ENCODE measurements at places on chromosomes 13 and 19.
A peak's percentile ranks its signal among the peaks of the same experiment; 100 is the strongest.

DNA sequence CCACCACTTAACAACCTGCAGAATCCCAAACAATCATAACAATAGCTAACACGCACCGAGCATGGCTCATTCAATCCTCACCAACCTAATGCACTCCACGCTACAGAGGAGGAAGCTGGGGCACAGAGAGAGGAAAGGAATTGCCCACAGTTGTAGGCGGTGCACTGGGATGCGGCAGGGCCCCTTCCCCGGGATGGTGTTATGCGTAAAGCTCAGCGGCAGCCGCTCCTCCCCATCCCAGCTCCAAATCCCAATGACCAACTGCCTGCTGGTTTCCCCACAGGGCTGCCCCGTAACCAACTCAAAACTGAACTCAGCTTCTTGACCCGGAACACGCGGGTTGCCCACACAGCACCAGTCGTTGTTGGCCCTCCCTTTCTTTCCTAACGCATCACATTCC is 42.2 kb downstream of the SERP2 start:
- DNase-seq: no peak

- DNase-seq: no peak
Observed at GRCh38 chr13:22880741-22881720, 299.7 kb upstream of the SGCG start.

- DNase-seq: no peak
Observed at GRCh38 chr19:8557642-8558238, 19.5 kb downstream of the MYO1F start.

DNA sequence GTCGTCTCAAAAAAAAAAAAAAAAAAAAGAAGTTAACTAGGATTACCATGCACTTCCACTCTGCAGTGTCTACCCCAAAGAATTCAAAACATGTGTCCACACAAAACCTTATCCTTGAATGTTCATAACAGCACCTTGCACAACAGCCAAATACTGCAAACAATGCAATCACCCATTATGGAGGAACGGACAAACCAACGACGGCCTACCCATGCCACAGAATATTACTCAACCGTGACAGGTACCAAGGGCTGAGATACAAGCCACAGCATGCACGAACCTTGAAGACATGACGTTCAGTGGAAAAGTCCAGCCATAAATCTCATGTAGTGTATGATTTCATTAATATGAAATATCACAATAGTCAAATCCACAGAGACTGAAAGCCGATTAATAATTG is 3.0 kb upstream of the SHISA7 start:
- DNase-seq: no peak

- peak; percentile 7 for DNase-seq
Observed at GRCh38 chr19:41746593-41747227, 8.6 kb upstream of the CEACAM6 start.

GRCh38 chr19:39839678-39840327 is 5.8 kb upstream of the DYRK1B start:
- DNase-seq: no peak

DNA sequence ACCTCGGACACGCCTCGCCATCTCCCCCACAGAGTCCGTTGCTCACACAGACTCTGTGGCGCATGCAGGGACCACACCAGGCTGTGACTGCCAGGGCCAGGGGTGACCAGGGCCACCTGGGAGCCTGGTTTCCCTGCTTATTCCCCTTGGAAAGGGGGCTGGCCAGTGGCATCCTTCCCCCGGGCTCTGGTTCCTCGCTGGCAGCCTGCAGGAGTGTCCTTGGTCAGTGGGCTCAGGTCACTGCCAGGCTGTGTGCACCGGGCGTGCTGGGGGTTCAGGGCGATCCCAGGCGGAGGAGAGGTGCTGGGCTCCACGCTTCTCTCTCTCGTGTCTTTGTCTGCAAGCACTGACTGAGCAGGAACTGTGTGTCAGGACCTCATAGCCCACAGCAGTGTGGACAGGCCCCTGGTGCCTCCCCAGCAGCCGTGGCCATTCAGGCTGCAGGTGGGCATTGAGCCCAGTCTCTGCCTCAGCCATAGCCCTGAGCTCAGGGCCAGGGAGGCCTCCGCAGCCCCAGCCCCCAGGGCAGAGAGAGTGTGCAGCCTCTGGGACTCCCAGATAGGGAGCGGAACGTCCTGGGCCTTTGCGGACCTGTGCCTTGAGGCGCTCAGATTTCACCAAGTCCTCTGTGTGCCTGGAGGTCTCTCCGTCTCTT is 6.5 kb downstream of the PIAS4 start:
- DNase-seq: no peak

GRCh38 chr19:55095260-55096060 is 19.8 kb downstream of the EPS8L1 start:
- DNase-seq: no peak

DNA sequence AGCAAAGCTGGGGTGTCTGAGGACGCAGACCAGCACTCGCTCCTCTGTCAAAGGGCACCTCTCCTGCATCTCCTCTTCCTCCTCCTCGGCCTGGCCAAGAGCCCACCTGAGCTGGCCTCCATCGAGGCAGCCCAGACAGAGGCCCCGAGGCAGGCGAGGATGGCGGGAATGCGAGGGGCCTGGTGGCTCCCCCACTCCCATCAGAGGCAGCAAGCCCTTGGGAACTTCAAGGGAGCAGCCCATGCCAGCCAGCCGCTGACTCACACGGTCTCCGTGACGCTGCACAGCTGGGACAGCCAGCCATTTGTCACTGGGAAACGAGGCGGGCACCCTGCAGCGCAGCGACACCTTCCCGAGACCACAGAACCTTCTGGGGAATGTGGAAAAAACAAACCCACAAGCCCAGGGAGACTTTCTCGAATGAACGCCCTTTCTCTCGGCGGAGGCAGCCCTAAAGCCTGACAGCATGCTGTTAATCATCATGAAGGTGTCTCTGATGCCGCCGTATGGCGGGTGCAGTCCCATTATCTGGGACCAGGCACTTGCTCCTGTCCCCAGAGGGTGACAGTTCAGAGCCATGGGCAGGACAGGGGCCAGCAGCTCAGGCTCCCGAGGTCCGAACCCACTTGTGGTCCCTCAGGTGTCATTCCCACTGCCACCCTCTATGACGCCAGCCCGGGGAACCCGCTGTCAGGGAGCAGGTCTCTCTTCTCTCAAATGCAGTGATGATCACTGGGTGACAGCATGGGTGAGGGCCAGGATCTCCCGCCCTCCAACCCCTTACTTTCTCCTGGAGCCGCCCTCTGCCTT is 53.0 kb downstream of the PEPD start:
- no peak for DNase-seq

- no peak for DNase-seq
Observed at GRCh38 chr19:10832939-10833296, 3.1 kb downstream of the TMED1 start.

- DNase-seq: no peak
Observed at GRCh38 chr13:95643571-95643935, 953 bp downstream of the DZIP1 start.

- DNase-seq: no peak
Observed at GRCh38 chr13:25764378-25764777, 287.4 kb downstream of the SHISA2 start.

DNA sequence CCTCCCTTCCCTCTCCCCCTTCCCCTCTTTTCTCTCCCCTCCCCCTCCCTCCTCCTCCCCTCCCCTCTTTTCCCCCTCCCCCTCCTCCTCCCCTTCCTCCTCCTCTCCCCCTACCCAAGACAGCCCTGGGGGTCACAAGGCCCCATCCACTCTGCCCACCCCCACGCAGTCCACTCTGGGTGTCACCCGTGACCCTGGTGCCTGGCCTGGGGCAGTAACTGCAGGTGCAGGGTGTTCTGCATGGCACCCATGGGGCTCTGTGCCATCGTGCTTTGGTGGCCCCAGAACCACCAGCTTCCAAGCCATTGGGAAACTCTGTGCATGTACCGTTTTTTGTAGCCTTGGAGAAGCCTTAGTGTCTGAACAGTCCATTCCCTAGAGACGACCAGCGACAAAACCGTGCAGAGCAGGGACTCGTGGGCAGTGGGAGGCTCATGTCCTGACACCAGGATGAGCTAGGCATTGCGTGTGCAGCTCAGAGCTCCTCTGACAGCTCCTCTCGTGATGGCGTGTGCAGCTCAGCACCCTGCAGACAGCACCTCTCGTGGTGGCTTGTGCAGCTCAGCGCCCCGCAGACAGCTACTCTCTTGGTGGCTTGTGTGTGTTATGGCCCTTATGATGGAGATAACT is 43.7 kb upstream of the F7 start:
- DNase-seq: no peak

DNA sequence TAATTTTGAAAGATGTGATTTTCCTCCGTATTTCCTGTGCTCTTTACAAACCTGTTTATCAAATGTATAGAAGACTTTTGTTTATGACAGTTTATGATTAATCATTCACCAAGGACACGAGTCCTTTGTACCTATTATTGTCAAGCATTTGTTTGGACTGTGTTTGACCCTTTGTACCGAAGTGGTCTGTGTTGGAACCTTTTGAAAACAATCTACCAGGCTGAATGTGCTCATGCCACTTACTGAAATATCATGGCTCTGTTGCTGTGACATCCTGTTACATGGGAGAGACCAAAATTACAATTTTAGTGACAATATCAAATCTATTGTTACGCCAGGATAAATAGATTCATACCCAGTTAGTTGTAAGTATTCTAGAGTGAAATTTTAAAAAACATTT is 193.6 kb downstream of the IRS2 start:
- no peak for DNase-seq

GRCh38 chr13:23477101-23477500 is 43.6 kb upstream of the SACS start:
- DNase-seq: no peak

GRCh38 chr13:94705081-94706030 is 7.0 kb downstream of the SOX21 start:
- no peak for DNase-seq

- DNase-seq: no peak
Observed at GRCh38 chr13:44092078-44092970, 212.6 kb downstream of the LACC1 start.

GRCh38 chr13:101297794-101298193 is 118.5 kb downstream of the NALCN start:
- no peak for DNase-seq

- no peak for DNase-seq
Observed at GRCh38 chr19:4439243-4439642, 18.4 kb downstream of the UBXN6 start.

- DNase-seq: no peak
Observed at GRCh38 chr13:92951273-92951890, 275.2 kb upstream of the GPC6 start.

- DNase-seq: no peak
Observed at GRCh38 chr19:40278361-40279035, 6.6 kb downstream of the AKT2 start.

- DNase-seq: no peak
Observed at GRCh38 chr13:113495494-113496210, 5.1 kb upstream of the DCUN1D2 start.

DNA sequence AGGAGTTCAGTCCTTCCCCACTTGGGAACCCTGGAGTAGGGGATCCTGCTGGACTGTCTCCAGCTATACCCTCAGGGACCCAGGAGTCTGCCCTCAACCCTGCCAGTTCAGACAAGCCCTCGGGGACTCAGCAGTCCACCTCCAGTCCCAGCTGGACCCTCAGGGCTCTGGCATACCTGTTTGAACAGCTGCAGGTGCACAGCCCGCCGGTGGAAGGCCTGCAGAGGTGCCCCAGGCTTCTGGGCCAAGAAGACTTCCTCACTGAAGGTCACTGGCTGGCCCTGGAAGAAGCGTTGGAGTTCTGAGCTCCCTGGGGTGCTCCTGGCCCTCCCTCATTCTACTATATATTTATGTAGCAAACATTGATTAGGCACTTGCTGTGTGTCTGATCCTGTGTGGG is 8.6 kb downstream of the CRB3 start:
- DNase-seq: no peak

DNA sequence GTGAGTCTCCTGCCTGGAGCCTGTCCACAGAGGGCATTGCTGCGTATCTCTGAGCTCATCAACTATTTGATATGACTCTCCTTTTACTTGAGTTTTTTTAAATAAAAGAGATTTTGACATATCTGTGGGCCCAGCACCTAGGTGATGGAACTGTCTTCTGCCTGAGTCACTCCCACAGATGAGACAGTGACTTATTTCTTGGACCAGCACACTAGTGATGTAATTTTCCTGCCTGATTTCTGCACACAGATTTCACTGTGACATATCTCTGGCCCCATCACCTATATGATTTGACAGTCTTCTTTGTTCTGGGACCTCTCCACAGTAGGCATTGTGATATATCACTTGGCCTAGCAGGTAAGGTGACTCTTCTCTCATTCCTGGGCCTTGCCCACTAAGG is 66.6 kb upstream of the ZNF43 start:
- DNase-seq: no peak

DNA sequence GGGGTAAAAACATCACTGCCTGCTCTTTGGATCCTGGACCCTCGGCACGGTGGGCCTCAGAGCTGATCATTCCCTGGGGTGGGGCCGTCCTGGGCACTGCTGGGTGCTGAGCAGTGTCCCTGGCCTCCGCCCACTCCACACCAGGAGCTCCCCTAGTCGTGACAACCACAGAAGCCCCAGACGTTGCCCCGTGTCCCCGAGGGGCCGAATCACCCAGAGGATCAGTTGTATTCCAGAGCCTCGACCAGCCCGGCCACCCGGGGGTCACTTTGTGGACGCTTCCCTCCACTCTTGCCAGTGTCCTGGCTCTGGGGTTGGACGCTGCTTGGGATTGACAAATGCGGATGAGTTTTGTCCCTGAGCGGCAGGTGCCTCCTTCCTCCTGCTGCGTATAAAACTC is 10.2 kb downstream of the C2CD4C start:
- no peak for DNase-seq

DNA sequence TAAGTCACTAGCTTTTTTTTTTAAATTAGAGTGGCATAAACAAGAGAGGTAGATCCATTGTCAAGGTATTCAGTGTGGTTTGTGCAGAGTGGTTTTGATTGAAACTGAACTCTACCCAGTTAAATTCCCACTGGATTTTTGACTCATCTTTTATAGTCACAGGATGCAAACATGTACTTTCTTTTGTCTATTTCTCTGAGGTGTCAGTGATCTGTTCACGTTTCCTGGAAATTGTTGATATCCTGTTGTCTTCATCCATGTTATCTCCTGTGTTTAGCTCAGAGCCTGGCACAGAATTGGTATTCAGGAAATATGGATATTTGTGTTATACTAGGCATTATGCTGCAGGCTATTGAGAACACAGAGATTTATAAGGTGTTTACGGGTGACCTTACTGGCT is 119.7 kb downstream of the PCCA start:
- no peak for DNase-seq

DNA sequence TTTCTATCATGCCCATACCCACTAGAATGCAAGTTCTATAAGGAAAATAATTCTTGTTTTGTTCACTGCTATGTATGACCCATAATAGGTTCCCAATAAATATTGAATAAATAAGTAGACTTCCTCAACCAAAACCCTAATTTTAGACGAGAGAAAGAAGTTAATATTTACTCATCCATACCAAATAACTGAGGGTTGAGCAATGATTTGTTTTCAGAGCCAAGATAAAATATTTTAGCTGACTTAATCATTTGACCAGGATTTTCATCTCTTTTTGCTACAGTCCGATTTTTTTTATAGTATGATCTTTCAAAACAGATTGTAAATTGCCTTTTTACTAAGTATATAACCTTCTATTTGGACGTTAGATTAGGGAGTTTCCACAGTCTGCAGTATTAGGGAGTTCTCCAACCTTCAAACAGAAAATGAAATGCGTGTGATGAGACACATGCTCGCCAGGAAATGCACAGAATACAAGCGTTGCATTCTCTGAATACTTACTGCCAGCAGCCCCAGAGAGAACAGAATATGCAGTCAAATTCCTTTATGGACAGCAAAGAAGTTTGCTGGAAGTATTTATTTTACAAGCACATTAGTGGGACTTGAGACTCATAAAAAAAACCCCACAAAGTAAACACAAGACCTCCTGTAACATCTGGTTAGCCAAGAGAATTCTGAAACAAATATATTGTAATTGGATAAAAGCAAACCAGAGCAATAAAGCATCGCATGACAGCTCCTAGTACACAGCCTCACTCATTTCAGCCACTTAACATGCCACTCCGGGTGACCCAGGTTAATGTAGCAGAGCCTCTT is 230.0 kb downstream of the MYO16 start:
- DNase-seq: peak; percentile 46
